Activated naive CD4-positive, alpha-beta T cell (primary cell): ENCODE measurements at places on chromosomes 3 and 15.

DNA sequence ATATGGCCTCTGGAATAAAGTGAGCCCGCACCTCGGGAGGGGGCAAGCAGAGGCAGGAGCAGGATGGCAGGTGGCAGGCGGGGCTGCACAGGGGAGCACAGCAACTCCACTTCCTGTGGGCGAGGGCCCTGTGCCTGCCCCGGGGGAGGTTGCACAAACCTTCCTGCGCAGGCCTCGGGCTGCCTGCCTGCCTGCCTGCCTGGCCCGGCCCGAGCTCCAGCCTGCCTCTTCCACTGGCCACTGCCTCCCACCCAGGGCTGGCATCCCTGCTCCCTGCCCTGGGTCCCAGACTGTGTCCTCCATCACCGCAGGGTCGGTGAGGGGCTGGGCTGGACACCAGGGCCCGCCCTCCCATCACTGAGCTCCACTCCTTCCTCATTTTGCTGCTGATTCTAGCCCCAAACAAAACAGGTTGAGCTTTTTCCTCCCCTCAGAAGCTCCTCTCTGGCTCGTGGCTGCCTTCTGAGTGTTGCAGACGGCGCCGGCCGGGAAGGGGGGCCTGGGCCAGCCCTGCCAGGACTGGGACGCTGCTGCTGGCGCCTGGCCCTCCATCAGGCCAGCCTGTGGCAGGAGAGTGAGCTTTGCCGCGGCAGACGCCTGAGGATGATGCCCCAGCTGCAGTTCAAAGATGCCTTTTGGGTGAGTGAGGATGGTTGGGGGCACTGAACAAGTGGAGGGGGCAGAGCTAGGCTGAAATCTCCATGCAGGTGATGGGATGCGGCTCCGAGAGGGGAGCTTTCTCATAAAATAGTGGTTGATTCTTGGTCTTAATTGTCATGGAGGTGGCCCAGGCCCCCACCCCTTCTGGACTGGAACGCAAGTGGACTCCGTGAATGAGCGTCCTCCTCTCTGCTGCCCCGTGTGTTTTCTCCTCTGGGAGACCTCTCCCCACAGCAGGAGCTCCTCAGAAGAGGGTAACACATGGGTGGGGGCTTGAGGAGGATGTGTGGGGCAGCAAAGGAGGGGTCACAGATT lies at the start of gene PSTPIP1:
TSS of gene PSTPIP1 (plus strand) at position 156 of the 975 bp plus-strand sequence. CDS start at position 604, 448 bp downstream.
- DNase-seq: peak; percentile 67

- no peak for DNase-seq
Measured at GRCh38 chr3:72332689-72333088, 515.6 kb downstream of the SHQ1 start.

- DNase-seq: no peak
Measured at GRCh38 chr3:43742920-43743319, 52.2 kb downstream of the ABHD5 start.

GRCh38 chr3:77718311-77718710 lies 678.4 kb downstream of the ROBO2 start:
- DNase-seq: no peak

DNA sequence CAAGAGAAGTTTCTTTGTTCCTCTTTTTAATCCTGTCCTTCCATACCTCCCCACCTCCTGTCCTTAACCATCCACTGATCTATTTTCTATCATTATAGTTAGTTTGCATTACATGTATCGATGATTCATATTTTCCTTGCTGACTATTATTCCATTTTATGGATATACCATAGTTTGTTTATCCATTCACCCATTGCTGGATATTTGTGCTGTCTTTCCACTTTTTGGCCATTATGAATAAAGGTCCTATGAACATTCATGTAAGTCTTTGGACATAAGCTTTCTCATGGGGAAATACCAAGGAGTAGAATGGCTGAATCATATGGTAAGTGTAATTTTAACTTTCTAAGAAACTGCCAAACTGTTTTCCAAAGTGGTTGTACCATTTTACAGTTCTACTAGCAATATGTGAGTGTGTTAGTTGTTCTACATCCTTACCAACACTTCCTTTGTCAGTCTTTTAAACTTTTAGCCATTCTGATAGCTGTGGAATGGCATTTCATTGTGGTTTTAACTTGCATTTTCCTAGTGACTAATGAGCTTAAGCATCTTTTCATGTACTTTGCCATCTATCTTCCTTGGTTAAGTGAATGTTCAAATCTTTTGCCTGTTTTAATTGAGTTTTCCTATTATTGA lies 11.7 kb downstream of the ATP6V1A start:
- no peak for DNase-seq

GRCh38 chr3:56989169-56989976 lies 71.1 kb upstream of the SPATA12 start:
- no peak for DNase-seq

DNA sequence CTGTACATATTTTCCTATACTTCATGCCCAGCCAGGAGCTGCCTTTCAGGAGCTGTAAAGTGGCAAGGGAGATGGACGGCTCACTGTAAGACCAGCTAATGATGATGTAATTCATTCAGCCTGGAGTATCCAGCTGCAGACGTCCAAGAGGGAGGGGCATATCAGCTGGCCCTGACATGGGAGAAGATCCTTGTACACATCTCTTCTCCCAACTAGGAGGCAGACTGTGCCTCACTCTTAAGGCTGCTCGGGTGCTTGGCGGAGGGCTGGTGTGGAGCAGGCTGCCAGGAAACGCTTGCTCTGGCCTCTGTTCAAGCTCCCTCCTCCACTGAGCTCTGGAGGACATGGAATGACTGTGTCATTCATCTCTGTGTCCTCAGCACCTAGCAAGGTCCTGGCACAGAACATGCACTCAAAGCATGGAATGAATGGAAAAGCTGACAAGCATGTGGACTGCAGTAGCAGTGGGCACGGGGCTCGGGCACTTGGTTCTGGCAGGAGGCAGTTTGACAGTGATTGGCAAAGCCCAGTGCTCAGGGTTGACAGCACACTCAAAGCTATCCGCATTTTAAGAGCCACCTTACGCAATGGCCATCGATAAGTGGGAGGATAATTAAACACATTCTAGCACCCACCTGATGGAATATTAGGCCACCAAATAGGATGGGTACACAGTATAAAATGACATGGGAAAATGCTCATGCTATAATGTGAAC lies 72.4 kb downstream of the TBC1D2B start:
- DNase-seq: no peak

DNA sequence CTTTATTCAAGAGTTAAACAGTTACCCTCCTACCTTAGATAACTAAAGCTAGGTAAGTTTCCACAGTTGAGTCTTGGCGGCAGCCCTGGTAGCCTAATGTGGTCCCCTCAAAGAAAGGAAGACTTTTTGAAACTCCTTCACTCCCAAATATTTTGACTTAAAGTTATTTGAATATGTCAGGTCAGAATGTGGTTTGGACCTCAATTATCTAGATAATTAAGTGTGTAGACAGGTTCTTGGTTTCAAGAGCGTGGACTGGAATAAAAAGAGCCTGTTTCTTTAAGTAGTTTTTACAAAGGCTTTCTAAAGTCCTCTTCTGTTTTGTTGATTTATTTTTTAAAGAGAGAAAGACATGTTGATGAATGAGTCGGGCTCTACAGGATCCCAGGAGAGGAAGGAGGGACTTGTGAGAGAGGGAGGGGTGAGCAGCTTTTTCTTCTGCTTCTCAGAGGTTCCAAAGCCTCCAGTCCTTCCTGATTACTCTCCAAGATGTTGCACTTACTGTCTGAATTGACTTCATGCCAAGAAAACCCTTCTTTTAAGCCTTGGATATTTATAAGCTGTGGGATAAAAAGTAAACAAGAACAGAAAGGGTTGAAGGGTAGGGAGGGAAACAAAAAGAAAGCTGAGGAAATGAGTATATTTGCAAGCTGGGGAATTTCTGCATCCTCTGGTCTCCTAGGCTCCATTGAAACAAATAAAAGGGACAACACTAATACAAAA lies 457.4 kb downstream of the IGSF11 start:
- no peak for DNase-seq

GRCh38 chr3:194399874-194400411 lies 877 bp upstream of the GP5 start:
- no peak for DNase-seq

- no peak for DNase-seq
Measured at GRCh38 chr3:175386630-175387029, 527.5 kb downstream of the NAALADL2 start.

GRCh38 chr3:15860014-15860934 lies 62.5 kb upstream of the ANKRD28 start:
- DNase-seq: no peak

GRCh38 chr3:46888705-46889104 lies 11.2 kb downstream of the PTH1R start:
- no peak for DNase-seq

GRCh38 chr15:94348084-94348483 lies 116.7 kb downstream of the MCTP2 start:
- no peak for DNase-seq

DNA sequence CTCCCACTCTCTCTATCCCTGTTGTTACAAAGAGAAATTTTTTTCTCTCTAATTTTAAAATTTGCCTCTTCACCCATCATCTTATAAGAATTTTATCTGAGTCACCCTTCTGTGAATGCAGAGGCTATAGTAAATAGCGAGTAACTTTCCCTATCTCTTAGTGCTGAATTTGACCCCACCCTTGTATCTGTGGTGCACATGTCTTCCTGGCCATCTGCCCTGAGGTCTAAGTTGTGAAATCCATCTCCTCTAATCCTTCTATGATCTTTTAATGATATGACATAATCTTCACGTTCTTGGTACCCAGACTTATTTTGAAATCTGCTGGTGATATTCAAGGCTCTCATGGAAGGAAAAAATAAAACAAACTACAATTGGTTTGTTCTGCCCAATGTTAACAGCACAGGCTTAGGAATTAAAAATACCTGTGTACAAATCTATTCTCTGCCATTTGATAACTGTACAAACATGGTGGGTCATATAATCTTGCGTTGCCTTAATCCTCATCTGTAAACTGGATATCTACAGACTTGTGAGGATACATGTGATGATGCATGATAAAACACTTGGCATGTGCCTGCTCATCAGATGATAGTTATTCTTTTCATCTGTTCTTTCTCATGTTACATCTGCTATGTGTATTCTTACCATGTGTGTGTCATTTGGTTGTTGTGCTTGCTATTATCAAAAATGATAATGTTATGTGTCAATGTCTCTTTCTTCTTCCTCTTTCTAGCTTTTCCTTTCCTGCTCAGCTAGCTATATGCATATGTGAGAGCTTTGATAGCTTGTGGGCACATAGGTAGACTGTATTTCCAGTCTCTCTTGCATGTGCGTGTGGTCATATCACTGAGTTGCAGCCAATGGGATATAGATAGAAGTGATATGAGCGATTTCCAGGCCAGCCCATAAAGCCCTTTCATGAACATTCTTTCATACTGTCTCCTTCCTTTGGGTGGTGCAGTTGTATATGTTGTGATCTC lies 13.7 kb upstream of the CCR3 start:
- DNase-seq: no peak

DNA sequence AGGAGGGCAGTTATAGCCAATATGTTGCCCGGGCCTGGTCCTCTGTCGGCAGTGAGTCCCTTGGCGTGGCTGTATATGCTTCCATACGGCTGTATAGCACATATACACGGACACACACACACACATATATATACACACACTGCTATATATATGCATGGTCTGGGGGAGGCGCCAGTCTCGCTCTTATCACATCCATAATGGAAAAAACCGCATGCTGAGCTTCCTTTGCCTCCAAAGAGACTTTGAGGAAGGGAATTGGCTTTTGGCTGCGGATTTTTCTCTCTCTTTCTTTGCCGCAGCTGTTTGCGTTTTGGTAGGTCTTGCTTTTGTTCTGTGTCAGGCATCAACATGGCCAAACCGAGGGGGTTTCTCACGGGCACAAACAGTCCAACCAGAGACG lies 11.3 kb upstream of the TMEM115 start:
- DNase-seq: no peak

GRCh38 chr3:171225708-171226107 lies 199.2 kb upstream of the SLC2A2 start:
- DNase-seq: no peak

GRCh38 chr15:99895956-99896311 lies 162.7 kb upstream of the LYSMD4 start:
- DNase-seq: no peak

DNA sequence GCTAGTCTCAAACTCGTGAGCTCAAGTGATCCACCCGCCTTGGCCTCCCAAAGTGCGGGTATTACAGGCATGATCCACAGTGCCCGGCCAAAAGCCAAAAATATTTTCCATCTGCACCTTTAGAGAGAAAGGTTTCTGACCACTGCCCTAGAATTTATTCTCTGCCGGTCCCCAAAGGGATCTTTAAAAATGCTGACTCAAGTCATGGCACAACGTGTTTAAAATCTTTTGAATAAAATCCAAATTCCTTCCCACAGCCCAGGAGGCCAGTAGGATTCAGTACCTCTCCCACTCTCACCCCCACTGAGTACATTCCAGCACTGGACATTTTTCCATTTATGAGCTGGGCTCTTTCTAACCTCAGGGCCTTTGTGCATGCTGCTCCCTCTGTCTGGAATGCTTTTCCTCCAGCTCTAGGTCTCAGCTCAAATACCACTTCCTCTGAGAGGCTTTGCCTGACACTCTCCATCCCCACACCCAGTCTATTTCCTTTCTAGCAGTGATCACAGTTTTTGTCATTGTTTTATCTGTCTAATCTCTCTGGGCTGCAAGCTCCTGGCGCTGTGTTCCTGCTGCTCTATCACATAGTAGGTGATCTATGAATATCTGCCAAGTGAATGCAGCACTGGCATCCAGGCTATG lies 502.9 kb downstream of the SHQ1 start:
- DNase-seq: no peak

- no peak for DNase-seq
Measured at GRCh38 chr3:112689989-112690388, 49.0 kb upstream of the CCDC80 start.
